ENCODE measurements at places on chromosomes 11 and 22. TPM values are rescaled to one million over a fixed set of nuclear protein-coding genes. Genes with fewer than 3 reads are reported as not detected.

GRCh38 chr22:23521441-23522113 is 58.5 kb downstream of the IGLL1 start:
- peak; percentile 94 for DNase-seq

- DNase-seq = no peak
Measured at GRCh38 chr11:113481672-113482071, 6.5 kb upstream of the DRD2 start.

DNA sequence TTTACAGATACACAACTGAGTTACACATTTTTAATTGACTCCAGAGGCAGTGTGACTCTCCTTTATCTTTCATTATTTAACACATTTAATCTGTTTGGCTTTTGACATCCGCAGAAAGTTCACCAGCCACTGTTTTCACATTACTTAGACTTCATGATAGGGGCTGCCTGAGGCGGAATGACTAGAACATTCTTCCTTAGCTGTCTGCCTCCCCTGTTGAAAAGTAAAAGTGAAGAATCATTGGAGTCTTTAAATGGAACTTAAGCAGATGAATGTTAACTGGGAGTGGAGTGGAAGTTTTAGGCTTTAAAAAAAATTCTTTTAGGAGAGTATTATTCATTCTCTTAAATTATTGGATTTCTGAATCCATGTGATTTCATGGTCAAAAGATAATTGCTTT is 229.2 kb upstream of the MTNR1B start:
- DNase-seq = no peak

DNA sequence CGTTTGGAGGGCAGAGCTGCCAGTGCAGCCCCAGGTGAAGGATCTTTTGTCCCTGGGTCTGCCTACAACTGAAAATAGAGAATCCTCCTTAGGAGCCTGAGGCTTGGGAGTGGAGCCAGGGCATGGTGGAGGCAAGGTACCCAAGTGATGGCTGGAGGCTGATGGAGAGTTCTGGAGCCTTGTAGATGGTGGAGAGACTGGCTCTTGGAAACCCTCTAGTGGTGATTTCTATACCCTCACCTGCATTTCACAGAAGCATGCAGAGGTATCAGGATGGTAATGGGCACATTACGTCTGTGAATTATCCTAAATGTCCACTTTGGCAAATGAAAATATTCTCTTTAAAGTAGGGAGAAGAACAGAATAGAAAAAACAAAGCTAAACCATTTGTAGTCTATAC is 44.4 kb downstream of the INSC start:
- peak; percentile 12 for DNase-seq

GRCh38 chr11:38038777-38039176 is 1440.7 kb upstream of the RAG2 start:
- DNase-seq = no peak

DNA sequence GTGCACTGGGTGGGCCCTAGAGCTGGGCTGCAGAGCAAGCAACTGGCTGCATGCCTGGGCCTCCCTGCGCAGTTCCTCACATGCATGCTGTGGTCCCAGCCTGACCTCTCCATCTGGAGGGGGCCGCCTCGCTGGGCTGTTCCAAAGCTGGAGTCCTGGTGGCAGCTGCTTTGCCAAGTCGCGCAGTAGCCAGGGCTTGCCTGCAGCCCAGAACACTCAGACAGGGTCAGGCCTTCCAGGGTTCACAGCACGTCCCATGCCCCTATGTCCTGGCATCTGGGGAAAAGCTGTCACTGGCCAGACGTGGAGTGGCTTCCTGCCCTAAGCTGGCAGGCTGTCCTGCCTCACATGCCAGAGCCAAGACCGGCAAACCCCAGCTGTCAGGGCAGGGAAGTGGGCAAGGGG is 16.5 kb upstream of the CDC42EP2 start:
- no peak for DNase-seq

DNA sequence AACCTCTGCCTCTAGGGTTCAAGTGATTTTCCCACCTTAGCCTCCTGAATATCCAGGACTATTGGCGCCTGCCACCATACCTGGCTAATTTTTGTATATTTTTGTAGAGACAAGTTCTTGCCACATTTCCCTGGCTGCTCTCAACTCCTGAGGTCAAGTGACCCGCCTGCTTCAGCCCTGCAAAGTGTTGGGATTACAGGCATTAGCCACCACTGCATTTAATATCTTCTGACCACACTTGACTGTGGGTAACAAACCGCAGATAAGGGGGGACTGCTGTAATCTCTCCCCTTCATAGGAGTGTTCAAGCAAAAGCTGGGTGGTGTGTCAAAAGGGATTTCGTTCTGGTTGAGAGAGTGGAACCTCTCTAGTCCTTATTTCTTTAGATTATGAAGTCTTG is 53.4 kb downstream of the GRAMD1B start:
- no peak for DNase-seq

Gene TBX10
- total RNA-seq = not detected

Gene CCDC87
- 0.91 TPM for total RNA-seq

Gene OSBP
- 60.7 TPM for total RNA-seq

Gene JAML
- total RNA-seq = 0.07 TPM

Gene FGF19
- total RNA-seq = 0.73 TPM

Data from Calu3 (cell line).